Cardiac muscle cell (in vitro differentiated cells and primary cell): ENCODE measurements at places on chromosomes 5 and 9. TPM values are rescaled to one million over a fixed set of nuclear protein-coding genes. Genes with fewer than 3 reads are reported as not detected.

DNA sequence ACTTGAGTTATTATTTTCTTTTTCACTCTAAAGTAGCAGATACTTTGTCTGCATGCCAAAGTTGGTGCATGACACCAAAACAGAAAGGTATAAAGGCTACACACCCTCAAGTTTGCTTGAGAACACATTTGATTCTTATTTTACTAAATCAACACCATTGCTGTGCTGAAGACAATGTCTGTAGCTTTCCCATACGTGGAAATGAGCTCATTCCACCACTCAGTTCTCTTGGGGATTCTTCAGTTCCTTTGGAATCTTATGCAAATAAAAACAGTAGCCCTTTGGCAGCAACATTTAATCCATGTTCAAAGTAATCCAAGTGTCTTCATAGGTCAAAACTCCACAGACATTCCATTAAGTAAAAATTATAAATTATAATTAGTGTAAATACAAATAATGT, 264.9 kb downstream of the TLE1 start:
- DNase-seq = no peak

DNA sequence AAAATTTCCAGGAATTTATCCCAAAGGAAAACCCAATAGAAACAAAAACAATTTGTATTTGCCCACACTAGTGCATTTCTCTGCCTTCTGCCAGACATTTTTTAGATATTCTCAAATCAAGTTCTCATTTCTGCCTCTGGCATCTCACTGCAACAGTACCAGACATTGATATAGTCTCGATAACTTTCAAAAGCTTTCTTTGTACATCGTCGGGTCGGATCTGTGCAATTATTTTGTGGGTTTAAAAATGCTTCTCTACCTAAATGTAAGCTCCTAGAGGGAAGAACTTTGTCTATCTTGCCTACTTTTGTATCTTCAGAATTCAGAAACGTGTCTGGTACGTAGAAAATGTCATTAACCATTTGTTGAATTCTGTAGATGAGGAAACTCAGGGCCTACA, 125.5 kb upstream of the LIFR start:
- no peak for DNase-seq

DNA sequence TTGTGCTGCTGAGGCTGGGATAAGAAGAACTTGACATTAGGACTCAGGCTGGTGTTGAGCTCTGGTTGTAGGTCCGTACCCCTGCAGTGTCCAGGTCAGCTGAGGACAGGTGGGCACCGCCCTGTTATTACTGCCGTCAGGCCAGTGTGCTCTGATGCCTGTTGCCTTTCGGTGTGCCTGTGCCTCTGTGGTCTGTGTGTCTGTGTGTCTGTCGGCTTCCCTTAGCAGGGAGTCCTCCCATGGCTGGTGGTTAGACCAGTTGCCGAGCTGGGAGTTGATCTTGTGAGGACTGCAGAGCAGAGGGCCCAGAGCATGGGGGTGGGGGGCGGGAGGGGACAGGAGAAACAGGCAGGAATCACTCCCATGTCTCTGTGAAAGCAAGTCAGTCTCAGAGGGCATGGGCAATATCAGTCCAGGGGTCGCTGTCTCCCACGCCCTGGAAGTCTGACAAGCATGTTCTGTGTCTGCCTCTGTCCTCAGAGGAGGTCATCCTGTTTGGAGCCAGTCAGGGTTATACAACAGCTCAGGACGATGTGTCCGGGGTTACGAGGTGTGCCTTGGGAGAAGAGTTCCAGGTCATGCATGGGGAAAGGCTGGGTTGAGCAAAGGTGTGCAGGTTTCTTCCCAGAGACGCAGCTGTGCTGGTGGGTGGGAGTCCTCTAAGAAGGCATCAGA, 67.3 kb upstream of the GARNL3 start:
- DNase-seq = no peak

- DNase-seq = no peak
These were observed 8.4 kb downstream of the SLC36A3 start for GRCh38 chr5:151295138-151295537.

DNA sequence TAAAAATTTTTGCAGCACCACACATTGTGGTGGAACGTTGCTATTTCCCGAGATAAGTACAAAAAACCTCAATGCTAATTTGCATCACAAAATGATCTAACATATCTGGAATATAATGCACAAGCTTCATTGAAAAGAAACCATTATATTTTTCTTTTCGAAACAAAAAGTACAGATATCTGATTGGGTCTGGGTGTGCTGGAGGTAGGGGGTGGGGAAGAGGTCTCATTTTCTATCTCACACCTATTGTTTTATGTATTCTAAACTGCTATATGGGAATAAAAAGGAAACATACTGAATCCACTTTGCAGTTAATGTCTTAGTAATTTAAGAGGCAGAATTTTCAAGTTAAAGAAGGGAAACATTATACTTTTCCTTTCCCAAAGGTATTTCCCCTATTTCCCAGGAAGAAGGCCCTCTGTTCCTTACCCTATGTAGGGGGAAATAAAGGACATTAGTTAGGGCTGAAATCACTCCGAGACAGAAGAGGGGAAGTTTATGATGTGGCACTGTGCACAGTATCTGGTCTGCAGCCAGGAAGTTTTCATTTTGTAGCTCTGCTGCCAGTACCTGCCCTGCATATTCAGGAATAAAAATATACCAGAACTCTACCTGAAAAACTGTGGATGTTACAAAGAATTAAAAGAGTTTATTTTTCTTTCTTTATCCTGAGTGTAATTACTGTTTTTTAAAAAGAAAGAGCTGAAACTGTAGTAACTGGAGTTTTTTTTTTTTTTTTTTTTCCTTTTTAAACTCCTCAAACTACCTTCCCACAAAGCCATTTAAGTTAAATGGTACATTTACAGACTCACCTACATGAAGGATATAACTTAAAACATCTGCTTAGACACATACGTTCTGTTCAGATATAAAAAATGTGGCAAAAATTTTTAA, 7.4 kb downstream of the MEF2C start:
- DNase-seq = peak; percentile 28

DNA sequence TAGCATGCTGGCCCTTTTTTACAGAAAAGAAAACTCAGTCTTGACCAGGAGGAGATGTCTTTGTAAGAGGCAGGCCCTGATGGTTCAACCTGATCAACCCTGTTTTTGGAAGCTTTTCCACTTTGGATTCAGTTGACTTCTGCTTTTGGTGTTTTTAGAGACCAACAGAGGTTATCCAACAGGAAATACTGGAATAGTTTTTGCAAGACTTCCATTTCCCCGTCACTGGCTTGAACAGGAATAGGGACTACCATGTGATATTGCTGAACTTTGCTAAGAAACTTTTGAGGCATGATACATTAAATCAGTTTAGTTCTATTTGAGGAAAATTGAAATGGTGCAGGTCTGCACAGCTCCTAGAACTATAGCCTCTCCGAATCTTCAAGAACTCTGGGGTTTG, 17.1 kb upstream of the DAB2 start:
- DNase-seq = no peak

- DNase-seq = no peak
These were observed 18.5 kb upstream of the PCDHA1 start for GRCh38 chr5:140767444-140767843.

GRCh38 chr5:56076486-56076885, 81.7 kb upstream of the IL6ST start:
- DNase-seq = no peak

DNA sequence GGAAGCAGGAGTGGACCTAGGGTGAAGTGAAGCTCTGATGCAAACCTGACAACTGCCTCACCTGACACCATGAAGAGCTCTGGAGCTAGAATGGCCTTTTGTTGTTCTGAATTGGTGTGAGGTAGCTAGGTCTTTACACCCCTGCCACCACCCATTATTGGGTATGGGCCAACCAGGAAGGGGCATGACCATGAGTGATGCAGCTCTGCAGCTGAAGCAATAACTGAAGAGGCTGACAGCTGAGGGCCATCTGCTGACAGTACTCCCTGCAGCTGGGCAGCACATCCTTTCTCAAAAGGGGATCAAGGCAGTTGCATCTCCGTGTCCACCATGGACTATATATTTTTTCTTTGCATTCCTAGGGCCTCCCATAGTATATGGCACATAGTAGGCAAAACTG, 87.0 kb upstream of the TLE1 start:
- DNase-seq = no peak

DNA sequence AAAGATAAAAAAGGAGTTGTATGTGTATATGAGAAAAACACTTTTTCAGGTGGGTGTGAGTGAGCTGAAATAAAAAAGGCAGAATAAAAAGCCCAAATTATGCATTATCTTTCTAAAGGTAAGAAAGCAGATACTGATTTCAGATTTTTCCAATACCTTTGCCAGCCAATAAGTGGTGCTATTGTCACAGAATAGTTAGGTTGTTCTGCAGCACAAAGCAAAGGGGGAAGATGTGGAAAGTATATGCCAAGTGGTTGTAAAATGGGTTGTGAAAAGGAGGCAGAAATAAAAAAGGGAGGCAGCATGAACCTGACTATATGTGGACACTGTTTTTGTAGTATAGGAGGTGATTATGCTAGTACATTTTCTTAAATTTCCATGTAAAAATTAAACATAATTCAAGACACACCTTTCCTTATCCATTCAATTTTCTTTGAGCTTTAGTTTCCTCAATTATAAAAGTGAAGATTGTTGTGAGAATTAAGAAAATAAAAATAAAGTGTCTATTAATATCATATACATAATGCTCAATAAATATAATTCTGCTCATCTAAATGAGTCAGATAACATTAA, 106.7 kb downstream of the SMIM15 start:
- DNase-seq = peak; percentile 47

DNA sequence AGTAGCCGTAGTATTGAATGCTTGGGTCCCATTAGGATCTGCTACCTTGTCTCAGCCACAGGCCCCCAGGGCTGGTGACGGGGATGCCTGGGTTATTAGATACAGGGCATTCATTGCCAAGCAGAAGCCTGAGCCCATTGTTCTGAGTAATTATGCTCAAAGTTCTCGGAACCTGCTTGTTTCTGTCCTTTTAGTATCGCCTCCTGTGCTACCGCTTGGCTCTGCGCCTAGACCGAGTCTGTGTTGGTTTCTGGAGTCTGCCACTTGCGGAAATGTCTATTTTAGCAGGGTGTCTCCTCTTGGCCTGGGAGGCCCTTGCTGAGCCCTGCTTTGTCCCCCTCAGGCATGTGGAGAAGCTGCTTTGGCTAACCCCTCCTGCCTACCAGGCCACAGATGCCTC, 506.1 kb downstream of the BNC2 start:
- no peak for DNase-seq

The ECSCR gene
- total RNA-seq = not detected in 2 replicates

The PTPRD gene
- 181 and 287 TPM in 2 replicates for total RNA-seq

The PKN3 gene
- 13.8 and 17.9 TPM in 2 replicates for total RNA-seq

The OR1J2 gene
- total RNA-seq = not detected in 2 replicates

The OBP2B gene
- not detected in 2 replicates for total RNA-seq

The HTR4 gene
- total RNA-seq = 0.67 and 2.3 TPM in 2 replicates
